ENCODE measurements at places on chromosomes 12 and 14. TPM values are rescaled to one million over a fixed set of nuclear protein-coding genes. Genes with fewer than 3 reads are reported as not detected.

The FOXN4 gene
- not detected for total RNA-seq

The SMIM41 gene
- total RNA-seq: not detected

The SOAT2 gene
- not detected for total RNA-seq

The NRL gene
- 0.69 TPM for total RNA-seq

The SLC24A4 gene
- 0.11 TPM for total RNA-seq

The HHIPL1 gene
- total RNA-seq: 1.2 TPM

The RNASE3 gene
- total RNA-seq: not detected

The CDH24 gene
- 0.69 TPM for total RNA-seq

The EML1 gene
- 40.1 TPM for total RNA-seq

The TAS2R10 gene
- 0.43 TPM for total RNA-seq

The MYH6 gene
- not detected for total RNA-seq

The NRIP2 gene
- not detected for total RNA-seq

The SVOP gene
- total RNA-seq: not detected

The MRPL51 gene
- total RNA-seq: 124 TPM
